ENCODE measurements at places on chromosomes 7 and 10.

- no peak for DNase-seq
These were observed 52.6 kb downstream of the ITGB1 start for GRCh38 chr10:32905466-32905865.

GRCh38 chr10:44981172-44982113 lies 2.8 kb upstream of the DEPP1 start:
- DNase-seq = no peak

GRCh38 chr10:85741626-85742300 lies 624.8 kb downstream of the GRID1 start:
- no peak for DNase-seq

DNA sequence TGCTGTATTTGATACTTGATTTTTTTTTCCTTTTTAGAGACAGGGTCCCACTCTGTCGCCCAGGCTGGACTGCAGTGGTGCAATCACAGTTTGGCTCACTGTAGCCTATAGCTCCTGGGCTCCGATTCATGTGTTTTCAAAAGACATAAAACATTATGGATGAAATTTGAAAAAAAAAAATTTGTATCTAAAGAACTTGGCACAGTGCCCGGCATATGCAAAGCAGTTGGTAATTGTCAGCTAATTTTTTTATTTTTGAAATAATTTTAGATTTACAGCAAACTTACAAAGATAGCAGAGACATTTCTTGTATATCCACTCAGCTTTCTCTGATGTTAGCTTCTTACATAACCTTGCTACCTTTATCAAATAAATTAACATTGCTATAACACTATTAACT lies 20.3 kb upstream of the SAMD8 start:
- no peak for DNase-seq

DNA sequence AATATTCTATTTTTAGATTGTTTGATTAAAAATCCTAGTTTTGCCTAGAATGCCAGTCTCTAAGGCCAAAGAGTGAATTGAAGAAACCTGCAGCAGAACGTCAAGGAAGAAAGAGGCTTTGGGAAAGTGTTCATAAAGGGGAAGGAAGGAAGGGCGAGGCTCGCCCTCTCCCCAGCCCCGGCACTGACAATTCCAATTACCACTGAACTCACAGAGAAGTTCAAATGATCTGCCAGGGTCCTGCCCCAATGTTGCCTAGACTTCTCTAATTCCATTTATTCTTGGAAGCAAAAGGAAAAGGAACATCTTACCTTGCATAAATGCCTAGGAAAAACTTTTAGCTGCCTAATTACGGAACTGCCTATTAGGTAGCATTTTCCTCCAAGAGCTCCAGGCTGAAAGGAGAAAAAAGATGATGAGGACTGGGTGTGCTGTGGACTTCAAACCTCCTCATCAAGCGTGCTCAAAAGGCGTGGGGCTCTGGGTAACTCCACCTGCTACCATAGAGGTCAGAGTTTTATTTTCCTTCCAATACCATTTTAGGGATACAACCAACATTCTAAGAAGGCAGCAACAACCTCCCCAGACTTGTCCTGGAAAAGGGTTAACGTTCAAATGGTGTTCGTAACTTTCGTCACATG lies 134.5 kb downstream of the PKD1L1 start:
- DNase-seq = no peak

DNA sequence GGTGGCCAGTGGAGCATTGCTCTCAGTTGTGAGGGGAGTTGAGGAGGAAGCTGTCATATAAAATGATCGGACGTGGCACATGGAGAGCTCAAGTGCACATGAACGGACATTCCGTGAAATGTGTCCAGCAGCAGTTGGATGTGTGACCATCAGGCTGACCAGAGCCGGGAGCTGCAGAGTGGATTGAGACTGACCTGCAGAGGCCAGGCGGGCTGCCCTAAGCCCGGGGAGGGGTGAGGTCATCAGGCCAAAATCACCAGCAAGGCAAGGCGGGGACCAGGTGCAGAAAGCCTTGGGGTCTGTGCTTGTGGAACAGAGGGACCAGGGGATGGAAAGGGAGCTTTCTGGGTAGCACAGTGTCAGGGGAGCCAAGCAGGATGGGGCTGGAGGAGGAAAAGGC lies 279.5 kb downstream of the CELF2 start:
- no peak for DNase-seq

- no peak for DNase-seq
These were observed 456.2 kb upstream of the NRP1 start for GRCh38 chr10:33790521-33791271.

Data from activated T-cell treated with anti-CD3 and anti-CD28 coated beads, Interleukin-2, amount 50 U/mL, for 1 hour (primary cell).